Activated naive CD4-positive, alpha-beta T cell treated with anti-CD3 and anti-CD28 coated beads, Interleukin-2, amount 50 U/mL, for 72 hours (primary cell): ENCODE measurements at places on chromosomes 2 and 18. TPM values are rescaled to one million over a fixed set of nuclear protein-coding genes. Genes with fewer than 3 reads are reported as not detected.

Gene ZSWIM2
- not detected for total RNA-seq

- no peak for DNase-seq
Measured at GRCh38 chr2:104406261-104406726, 447.6 kb upstream of the POU3F3 start.

GRCh38 chr18:23066060-23066459 is 69.2 kb upstream of the CABLES1 start:
- no peak for DNase-seq

Gene NMUR1
- total RNA-seq = not detected
